ENCODE measurements at places on chromosomes 5 and 9.
A peak's percentile ranks its signal among the peaks of the same experiment; 100 is the strongest.

GRCh38 chr9:76882686-76883085 lies 23.2 kb downstream of the PRUNE2 start:
- H3K27me3 ChIP-seq: no peaks in the 10 kb centered on the region
- H3K4me1 ChIP-seq: no peaks in the 10 kb centered on the region
- no peak overlapping the region for H3K27ac ChIP-seq
- DNase-seq: no peak
- no peak overlapping the region for H3K4me3 ChIP-seq

- peaks cover 69% of the 10 kb centered on the region for H3K27me3 ChIP-seq
- H3K4me1 ChIP-seq: peaks cover 15% of the 10 kb centered on the region
- no peak for DNase-seq
- H3K4me3 ChIP-seq: peak within 1 kb of the TSS; percentile 12
- no peaks in the 10 kb centered on the region for H3K36me3 ChIP-seq
Measured at GRCh38 chr5:176629853-176630680, at the start of the genes EIF4E1B and SNCB. TSS of gene EIF4E1B (plus strand) at chr5:176630675. CDS start at chr5:176642788, 12,113 bp downstream. TSS of gene SNCB (minus strand) at chr5:176630534. CDS start at chr5:176629654, 880 bp downstream.

DNA sequence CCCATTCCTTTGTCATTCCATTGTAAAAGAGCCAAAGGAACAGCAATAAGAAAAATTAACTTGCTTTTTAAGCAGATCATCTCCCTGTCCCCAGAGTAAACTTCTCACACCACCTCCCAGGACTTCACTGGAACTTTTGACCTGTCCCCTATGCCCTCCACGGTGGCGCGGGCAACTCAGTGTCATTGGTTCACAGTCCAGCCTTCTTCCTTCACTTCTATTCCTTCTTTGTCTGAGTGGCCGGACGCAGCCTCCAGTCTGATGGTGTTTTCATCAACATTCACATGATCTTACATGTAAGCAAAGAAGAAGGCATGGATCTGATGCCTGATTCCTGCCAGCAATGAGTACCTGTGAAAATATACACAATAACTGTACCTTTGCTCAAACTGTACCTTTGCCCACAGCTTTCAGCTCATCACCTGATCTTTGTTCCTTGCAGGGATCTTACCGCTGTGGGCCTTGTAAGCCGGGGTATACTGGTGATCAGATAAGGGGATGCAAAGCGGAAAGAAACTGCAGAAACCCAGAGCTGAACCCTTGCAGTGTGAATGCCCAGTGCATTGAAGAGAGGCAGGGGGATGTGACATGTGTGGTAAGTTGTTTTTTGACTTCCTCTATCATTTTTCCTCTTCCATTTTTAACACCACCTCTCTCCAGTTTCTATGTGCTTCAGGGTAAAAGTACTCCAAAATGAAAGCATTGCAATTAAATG lies 32.5 kb downstream of the THBS4 start:
- H3K4me3 ChIP-seq: no peak overlapping the region
- no peaks in the 10 kb centered on the region for H3K27me3 ChIP-seq
- no peaks in the 10 kb centered on the region for H3K4me1 ChIP-seq

- H3K36me3 ChIP-seq: no peaks in the 10 kb centered on the region
- no peak overlapping the region for H3K4me3 ChIP-seq
- no peak overlapping the region for H3K27ac ChIP-seq
- peaks cover 16% of the 10 kb centered on the region for H3K27me3 ChIP-seq
Measured at GRCh38 chr5:173572431-173573125, 43.9 kb downstream of the BOD1 start.

GRCh38 chr5:147743678-147744374 lies 38.7 kb downstream of the JAKMIP2 start:
- H3K4me3 ChIP-seq: no peak overlapping the region
- no peak overlapping the region for H3K27ac ChIP-seq
- H3K27me3 ChIP-seq: no peaks in the 10 kb centered on the region

Data from CD4-positive, alpha-beta T cell (primary cell).